ENCODE measurements at places on chromosomes 6 and 20. TPM values are rescaled to one million over a fixed set of nuclear protein-coding genes. Genes with fewer than 3 reads are reported as not detected.

GRCh38 chr20:38723017-38723847 lies 1.1 kb upstream of the SLC32A1 start:
- peak; percentile 47 for DNase-seq

GJA10 gene
- not detected for total RNA-seq

- no peak for DNase-seq
Measured at GRCh38 chr6:41463062-41463930, 82.9 kb upstream of the FOXP4 start.

DNA sequence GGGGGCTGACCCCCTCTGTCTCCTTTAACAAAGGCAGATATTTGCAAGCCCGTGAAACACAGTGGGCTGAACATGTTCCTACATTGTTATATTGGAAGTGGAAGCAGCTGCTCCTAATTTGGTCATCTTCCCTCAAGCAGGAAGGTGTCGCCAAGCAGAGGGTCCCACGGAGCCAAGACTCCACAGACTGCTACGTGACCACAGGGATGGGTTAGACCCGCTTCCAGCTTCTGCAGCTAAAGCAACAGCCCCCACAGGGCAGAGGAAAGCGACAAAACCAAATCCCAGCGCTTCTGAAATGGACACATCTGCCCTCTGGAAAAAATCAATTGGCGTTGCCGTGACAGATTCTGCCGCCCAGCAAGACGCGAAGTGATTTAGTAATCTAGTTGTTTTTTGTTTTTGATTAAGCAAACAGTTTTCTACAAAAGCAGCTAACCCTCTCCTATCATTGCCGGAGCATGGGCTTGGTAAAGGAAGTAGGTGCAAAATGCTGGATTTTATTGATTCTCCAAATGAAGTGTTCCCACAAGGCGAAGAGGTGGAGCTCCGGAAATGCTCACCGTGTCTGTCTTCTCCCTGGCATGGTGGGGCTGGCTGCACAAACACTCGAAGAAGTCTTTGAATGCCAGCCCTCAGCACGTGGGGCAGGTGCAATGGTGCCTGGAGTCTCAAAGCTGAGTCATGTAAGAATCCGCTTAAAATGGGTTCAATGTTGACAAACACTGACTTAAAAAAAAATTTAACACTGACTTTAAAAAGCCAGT lies 79.4 kb upstream of the FRMD1 start:
- no peak for DNase-seq

GRCh38 chr20:48758206-48758820 lies 69.5 kb downstream of the PREX1 start:
- no peak for DNase-seq

GRCh38 chr6:45794465-45794864 lies 221.2 kb downstream of the CLIC5 start:
- no peak for DNase-seq

DNA sequence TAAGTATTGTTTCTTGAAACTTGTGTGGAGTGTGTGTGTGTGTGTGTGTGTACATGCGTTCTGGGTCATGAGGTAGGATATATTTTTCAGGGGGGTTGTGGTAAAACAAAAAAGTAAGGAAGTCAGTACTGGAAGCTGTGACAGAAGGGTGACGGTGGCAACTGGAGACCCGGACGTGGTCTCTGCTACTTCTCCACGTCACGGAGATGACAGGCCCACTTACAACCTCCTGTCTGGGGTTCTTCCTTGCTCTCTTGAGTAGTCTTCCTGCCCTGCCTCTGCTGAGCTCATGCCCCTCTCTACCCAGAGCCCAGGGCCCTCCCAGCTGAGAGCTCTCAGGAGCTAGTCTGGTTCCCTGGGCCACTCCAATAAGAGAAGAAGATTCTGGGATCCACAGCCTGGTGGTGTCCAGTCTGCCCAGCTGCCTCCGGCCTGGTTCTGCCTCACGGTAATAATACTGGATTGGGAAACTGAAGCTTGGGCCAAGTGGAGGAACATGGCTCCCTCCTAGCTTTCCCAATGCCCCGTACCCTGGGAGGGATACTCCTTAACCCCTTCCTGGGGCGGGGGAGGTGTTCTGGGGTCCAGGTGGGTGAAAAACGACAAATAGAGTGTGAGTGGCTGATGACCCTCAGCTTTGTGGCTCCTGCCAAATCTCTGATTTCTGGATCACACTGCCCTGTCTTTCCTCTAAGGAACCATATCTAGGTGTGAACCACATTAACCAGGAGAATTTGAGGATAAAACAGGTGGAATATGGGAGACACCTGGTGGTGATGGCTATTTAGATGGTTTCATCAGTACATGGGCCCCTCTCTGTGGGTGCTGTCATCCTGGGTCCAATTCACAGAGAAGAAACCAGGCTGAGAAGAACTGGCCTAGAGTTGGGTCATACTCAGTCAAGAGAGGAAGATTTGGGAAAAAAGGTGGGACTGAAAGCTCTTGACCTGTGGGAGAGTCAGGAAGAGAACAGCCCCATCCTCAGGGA lies 27.2 kb downstream of the VEGFA start:
- DNase-seq, result no peak

DNA sequence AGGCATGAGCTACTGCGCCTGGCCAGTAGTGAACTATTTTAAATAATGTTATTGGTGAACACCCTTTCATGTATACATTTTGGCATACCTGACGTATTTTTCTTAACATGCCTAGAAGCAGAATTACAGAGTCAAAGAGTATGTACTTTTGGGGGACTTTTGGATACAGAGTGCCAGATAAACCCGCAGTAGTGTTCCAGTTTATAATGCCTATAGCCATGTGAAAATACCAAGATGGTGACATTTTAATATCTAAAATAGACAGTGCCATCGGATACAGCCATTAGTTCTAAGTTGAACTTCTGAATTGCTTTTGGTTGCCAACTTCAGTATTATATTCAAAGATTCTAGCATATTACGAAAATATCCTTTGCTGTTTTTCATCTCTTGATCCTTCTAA lies 20.3 kb downstream of the TM9SF4 start:
- DNase-seq, result no peak

NFATC2 gene
- total RNA-seq, result 62.3 TPM

Measured in activated naive CD8-positive, alpha-beta T cell treated with anti-CD3 and anti-CD28 coated beads, Interleukin-2, amount 10 ng/mL, durations not matched to agents 7 days and 5 days (primary cell).